Pons (tissue), 1 donor: ENCODE measurements at places on chromosomes 7 and 10.
A peak's percentile ranks its signal among the peaks of the same experiment; 100 is the strongest.

DNA sequence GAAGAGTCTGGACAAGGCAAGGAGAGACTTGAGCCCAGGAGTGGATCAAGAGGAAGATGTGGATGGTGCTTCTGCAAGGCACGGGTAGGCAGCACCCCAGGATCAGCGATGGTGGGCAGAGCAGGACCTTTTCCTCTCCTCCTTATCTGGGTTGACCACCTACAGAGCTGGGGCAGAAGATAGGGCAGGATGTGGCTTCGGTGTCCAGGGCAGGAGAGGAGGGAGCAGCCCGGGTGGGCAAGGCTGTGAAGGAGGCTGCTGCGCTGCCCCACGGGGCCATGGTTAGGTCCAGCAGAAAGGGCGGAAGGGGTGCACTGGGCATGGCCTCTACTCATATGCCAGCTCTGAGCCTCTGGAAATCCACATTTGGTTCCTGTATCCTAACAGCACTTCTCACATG, 20.0 kb upstream of the PARP12 start:
- DNase-seq: no peak

GRCh38 chr7:27697861-27698430, 35.3 kb upstream of the HIBADH start:
- DNase-seq: peak; percentile 32

- DNase-seq: no peak
Measured at GRCh38 chr10:8817299-8817698, 762.8 kb downstream of the GATA3 start.

DNA sequence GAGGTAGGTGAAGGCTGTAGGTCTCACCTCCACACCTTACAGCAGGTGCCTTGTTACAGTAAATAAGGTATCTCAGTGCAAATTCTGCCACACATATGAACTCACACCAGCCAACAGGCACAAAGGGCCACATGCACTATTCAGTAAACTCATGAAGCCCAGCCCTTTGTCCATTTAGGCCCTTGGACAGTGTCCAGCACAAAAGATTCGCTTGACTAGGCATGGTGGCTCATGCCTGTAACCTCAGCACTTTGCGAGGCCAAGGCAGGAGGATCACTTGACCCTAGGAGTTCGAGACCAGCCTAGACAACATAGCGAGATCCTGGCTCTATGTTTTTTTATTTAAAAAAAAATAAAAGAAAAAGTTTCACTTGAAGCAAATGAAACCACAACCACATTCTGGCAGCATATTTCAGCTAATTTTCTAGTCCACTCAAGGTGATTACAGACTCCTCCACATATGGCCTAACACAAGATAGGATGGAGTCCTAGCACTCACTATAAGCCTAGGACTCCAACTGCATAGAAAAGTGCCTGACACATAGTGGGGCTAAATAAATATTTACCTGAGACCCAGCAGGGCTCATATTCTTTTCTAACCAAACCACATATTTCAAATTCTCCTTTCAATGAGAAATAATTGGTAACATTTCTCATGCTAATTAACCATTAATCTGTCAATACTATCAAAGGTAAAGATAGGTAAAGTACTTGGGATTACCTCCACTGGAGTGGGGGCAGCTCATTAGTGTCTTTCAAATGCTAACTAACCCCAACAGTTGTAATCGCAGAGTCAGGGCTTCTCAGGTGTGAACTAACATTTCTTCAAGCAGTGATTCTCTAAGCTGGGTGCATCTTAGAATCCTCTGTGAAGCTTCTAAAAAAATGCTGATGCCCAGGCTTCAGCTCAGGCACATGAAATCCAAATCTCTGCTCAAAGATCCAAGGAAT, 4.5 kb upstream of the ANKRD1 start:
- no peak for DNase-seq

GRCh38 chr7:29926216-29926615, 63.4 kb downstream of the SCRN1 start:
- no peak for DNase-seq

- DNase-seq: peak; percentile 96
Measured at GRCh38 chr10:73591935-73592699, 975 bp upstream of the USP54 start.

- DNase-seq: peak; percentile 78
Measured at GRCh38 chr10:12720217-12720981, 281.1 kb downstream of the CCDC3 start.

DNA sequence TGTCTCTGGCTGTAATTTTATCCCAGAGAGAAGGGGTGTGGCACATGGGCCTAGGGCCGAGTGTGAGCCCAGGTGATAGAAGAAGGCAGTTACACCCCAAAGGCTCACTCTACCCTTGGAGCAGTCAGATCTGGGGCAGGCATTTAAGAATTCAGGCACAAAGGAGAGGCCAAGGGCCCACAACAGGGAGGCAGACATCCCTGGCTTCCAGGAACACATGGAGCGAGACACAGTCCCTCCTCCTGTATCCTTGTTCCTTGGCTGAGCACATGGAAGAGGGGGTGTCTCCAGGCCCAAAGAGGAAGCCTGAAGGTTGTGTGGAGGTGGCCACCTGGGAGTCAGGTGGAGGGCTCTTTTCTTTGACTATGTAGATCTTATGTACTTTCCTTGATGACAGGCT, 286.2 kb downstream of the RPS24 start:
- no peak for DNase-seq

GRCh38 chr10:28396331-28396730, 93.5 kb upstream of the MPP7 start:
- DNase-seq: no peak

GRCh38 chr10:22557321-22557720, 157.1 kb downstream of the PIP4K2A start:
- no peak for DNase-seq

- DNase-seq: no peak
Measured at GRCh38 chr10:129046962-129047361, 420.1 kb upstream of the MGMT start.

DNA sequence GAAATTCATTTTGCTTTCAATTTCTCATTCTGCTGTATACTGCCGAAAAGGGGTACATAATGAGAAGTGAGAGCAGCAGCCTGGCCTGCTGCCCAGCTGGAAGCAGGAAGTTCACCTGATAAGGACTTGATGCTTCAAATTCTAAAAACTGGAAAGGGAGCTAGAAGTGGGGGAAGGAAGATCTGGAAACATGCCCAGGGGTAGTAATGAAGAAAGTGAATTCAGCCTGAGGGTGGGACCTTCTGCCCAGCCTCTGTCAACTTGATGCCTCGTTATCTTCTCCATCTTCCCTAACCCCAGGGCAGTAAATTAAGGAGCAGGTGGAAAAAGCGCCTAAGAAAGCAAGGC, 69.4 kb downstream of the ARMH3 start:
- DNase-seq: peak; percentile 52

DNA sequence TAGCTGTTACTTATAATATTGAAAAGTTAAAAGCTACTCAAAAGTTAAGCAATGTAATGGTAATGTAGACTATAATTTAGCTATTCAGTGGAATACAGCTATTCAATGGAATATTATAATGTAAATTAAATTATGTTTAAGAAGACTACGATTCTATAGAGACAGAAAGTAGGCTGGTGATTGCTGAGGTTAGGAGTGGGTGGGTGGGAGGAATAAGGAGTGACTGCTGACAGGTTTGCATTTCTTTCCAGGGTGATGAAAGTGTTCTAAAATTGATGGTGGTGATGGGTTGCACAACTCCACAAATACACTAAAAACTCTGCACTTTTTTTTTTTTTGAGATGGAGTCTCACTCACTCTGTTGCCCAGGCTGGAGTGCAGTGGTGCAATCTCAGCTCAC, 21.4 kb downstream of the DENND2A start:
- no peak for DNase-seq

DNA sequence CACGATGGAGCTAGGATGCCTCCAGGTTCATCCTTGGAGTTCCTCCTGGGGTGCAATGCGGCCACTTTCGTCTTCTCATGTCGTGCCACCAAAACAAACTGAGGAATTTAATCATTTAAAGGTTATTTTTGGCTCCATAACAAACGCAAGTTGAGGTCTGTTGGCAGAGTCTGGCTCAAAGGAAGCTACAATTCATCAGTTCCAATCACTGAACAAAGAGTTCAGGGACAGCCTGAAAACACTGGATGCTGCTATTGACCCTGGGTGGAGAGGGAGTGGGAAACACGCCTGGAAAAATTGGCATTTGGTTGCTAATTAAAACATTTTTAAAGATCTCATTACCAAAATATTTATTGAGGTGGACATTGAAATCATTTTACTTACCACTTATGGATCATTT, 11.4 kb upstream of the MGMT start:
- no peak for DNase-seq

DNA sequence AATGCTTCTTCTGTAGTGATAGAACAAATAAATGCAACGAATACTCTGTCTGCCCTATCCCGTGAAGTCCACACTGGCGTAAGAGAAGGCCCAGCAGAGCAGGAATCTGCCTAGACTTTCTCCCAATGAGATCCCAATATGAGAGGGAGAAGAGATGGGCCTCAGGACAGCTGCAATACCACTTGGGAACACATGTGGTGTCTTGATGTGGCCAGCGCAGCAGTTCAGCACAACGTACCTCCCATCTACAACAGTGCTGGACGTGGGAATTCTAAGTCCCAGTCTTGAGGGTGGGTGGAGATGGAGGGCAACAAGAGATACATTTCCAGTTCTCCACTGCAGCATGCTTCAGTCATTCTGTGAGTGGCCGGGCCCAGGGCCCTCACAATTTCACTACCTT, 45.8 kb downstream of the FIGNL1 start:
- DNase-seq: no peak

DNA sequence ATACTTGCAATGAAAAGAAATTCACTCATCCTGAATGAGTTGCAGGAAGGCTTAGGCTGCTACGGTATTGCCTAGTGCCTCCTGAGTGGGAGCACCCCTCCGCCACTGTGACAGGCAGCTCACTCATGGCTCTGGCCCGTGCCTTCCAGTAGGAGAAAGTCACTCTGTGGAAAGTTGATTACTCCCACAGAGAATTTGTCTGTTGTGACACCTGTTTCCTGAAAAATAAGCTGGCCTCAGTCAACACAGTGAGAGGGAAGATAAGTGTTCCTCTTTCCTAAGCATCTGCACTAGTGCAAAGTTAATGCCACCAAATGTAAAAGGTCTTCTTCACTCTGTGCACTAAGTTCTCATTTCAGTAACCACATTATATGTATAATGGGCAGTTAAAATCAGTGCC, 158.8 kb upstream of the INHBA start:
- DNase-seq: peak; percentile 51

- DNase-seq: no peak
Measured at GRCh38 chr10:114520453-114520852, 116.2 kb upstream of the AFAP1L2 start.
